Left ventricle myocardium inferior (tissue), 1 donor: ENCODE measurements at places on chromosomes 1 and 21.

GRCh38 chr1:18039102-18039501, 68.5 kb upstream of the IGSF21 start:
- no peak for DNase-seq

DNA sequence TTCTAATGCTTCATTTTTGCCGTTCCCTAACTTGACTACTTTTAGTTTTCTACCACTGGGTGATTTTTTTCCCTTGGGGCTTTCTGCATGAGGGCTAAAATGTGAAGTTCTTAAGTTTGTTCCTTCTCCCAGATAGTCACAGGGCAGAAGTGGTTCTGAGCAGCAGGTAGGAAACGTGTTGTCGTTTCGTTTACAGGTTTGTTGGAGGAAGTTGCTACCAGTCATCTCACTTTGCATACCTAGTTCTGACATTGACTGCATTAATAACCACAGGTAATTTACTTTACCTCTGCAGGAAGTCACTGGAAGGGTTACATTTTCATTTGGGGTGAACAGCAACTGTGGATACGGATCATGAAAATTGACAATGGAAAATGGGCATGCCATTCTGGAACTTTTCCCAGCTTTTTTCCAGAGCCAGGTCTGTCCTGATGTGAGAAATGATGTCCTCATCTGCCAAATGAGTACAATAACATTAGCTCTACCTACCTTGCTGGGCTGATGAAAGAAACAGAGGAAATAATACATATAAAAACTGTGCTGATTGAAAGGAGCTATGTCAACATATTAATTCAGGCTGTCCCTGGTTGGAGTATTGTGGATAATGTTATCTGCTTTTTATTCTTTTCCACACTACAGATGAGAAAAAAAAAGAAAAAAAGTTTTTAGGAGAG, 94.2 kb downstream of the DISC1 start:
- DNase-seq = no peak

DNA sequence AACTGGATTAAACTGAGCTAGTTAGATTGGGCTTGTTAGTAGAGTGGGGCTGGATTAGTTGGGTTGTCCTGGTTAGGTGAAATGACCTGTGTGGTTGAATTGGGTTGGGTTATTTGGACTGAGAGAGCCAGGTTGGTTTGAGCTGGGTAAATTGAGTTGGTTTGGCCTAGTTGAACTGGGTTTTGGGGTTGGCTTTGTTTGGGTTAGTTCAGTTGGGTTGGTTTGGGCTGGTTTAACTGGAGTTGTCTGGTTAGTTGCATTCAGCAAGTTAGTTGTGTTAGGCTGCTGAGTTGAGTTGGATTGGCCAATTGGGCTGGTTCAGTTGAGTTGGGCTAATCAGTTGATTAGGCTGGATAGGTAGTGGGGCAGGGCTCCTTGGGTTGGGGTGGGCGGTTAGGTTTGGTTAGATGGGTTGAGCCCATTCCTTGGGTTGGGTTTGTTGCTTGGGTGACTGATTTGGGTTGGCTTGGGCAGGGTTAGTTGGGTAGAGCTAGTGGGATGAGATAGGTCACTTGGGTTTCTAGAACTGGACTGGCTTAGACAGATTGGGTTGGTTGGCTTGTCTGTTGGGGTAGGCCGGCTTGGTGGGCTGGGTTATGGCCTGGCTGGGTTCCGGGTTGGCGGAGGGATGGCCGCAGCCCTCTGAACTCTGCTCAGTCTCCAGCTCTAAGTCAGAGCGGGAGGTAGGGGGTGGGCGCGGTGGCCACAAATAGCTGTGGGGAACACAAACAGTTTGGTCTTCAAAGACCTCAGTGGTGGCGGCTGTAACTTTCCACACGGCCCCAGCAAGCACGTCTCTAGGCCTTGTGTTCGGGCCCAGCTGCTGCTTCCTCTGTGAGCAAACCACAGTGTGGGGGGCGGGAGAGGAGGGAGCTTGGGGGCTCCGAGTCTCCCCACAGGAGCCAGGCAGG, 67.2 kb upstream of the RUNX3 start:
- no peak for DNase-seq

DNA sequence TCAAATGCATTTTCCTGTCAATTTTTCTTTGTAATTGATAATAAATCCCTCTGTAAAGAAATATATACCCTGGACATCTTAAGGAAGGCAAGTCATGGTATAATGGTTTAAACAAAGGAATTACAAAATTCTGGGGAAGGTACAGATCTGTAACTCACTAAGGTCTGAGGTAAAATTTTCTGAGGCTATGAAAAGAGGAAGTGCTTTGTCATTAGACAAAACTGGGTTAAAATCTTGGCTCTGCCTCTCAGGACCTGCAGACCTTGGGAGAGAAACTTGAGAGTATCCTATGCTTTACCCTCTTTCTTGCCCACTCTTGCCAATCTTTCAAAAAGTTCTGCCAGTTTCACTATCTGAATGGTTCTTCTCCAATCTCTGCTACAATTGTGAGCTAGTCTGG, 26.8 kb upstream of the BEND5 start:
- DNase-seq = no peak

- no peak for DNase-seq
Measured at GRCh38 chr1:99606306-99606705, 39.6 kb upstream of the PALMD start.

DNA sequence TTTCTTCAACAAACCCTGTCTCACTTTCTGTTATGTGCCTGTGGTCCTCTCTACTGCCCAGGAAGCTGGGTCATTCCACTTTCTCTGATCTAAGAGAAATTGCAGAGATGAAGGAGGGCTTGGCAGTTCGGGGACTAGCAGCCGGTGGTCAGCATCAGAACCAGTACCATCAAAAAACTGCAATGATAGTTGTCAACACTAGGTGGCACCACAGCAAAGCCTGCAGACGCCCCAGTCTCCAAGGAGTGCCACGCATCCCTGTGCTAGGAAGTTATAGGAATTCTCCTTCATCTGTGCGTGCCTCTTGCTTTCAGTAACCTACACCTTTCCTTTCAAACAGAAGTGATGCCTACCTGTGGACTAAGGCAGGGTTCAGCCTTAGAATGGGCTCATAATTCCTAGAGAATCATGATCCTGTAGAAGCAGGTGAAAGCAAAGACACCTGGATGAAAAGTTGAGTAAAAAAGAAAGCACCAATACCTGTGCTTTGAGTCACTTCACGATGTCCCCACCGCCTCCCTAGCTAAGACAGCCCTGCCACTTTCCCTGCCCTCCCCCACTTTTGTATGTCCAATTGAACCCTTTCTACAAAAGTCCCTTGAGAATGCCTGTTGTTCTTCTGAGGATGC, 129.2 kb downstream of the ADAMTS1 start:
- peak; percentile 15 for DNase-seq

DNA sequence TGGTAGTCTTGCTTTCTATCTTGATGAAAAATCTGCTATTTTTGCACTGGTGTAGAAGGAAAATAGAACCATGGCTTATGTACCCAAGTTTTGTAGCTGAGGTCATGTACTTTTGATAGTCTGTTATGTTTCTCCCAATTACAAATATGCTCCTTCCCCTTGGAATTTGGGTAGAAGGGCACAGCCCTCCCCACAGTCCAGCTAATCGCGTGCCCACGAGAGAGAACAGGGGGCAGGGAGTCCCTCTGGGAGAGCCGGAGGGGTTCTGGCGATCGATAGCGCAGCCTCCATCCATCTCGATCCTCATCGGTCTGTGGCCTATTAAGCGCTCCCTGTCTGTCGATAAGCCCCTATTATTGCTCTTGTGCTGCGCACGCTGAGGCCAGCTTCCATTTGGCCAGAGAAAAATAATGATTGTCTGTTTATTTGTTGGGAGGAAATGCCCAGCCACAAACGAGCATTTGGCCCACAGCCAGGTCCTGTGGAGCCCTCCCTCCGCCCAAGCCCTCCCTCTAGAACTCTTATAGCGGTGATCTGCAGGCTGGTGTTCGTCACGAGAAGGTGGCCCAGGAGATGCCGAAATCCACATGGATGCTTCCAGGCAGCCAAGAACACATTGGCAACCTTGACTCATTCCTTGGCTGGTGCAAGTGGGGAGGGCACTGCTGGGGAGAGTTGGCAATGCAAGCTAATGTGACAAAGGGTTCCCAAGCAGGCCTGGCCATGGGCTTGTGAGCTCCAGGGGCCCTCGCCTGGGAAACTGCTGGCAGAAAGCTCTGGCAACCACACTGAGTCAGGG, 134.7 kb upstream of the TNR start:
- no peak for DNase-seq
